ENCODE measurements at places on chromosomes 3 and 15.

DNA sequence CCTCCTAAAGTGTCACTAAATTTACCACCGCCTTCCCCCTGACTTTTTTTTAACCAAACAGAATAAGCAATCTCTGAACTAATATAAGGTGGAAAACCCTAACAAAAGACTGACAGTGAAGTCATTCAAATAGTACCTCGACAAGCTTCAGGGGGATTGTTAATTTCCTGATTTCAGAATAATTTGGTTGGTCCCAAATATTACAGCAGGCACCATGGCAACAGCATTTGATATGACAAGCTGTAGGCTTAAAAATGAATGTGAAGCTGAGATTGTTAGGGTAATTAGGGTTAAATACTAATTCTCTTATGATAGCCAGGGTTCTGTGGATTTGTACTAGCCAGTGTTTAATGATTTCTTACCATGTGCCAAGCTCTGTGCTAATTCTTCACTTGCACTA lies 63.5 kb upstream of the GOLGA8B start:
- DNase-seq: no peak

GRCh38 chr3:78804251-78805037 lies 963.4 kb downstream of the ROBO1 start:
- DNase-seq: no peak

- no peak for DNase-seq
Observed at GRCh38 chr3:14057701-14058100, 67.0 kb downstream of the CHCHD4 start.

- no peak for DNase-seq
Observed at GRCh38 chr3:129662191-129662608, 55.7 kb upstream of the PLXND1 start.

DNA sequence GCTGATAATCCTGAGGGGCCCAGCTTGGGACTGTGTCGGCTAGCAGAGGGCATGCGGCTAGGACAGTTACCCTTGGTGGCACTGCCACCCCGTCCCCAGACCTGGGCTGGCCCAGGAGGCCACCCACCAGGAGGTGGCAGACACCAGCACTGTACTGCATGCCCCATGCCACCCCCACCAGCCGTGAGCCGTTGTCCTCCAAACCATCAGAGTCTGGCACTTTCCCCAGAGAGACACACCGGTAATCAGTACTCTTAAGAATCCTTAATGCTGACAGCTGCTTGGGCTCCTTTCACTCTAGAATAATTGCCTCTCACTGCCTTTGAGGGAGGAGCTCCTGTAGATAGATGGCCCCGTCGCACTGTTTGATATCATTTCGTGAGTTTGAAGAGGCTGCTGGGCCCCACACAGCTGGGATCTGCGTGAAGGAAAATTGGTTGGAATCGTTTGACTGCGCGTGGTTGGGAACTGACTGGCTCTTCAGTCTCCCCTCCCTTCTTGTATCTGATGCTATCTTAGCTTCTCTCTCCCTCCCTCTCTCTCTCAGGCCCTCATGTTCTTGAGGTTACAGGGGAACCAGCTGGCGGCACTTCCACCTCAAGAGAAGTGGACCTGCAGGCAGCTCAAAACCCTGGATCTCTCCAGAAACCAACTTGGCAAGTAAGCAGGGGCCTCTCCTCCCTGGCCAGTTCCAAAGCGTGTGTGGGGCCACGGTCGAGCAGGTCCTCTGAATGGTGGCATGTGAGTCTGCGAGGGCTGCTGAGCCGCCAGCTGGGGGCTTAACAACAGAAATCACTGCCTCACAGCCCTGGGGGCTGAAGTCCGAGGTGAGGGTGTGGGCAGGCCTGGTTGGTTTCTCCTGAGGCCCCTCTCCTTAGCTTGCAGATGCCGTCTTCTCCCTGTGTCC lies 94.9 kb downstream of the LRRK1 start:
- DNase-seq: no peak

DNA sequence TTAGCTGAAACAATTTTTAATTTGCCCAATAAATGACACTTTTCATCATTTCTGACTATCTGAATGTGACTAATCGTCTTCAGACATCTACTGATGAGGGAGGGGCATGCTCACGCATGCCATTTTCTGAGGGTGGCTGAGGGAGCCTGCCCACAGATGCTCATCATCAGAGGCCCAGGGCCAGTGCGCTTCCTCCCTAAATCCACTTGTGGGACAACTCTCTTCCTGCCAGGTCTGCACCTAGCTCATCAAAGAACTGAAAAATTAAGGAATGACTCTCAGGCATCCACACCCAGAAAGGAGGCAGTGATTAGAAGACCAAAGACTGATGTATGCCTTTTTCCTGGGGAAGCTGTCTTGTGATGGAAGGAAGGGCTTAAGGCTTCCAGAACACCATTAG lies 22.8 kb downstream of the RTP3 start:
- DNase-seq: no peak

DNA sequence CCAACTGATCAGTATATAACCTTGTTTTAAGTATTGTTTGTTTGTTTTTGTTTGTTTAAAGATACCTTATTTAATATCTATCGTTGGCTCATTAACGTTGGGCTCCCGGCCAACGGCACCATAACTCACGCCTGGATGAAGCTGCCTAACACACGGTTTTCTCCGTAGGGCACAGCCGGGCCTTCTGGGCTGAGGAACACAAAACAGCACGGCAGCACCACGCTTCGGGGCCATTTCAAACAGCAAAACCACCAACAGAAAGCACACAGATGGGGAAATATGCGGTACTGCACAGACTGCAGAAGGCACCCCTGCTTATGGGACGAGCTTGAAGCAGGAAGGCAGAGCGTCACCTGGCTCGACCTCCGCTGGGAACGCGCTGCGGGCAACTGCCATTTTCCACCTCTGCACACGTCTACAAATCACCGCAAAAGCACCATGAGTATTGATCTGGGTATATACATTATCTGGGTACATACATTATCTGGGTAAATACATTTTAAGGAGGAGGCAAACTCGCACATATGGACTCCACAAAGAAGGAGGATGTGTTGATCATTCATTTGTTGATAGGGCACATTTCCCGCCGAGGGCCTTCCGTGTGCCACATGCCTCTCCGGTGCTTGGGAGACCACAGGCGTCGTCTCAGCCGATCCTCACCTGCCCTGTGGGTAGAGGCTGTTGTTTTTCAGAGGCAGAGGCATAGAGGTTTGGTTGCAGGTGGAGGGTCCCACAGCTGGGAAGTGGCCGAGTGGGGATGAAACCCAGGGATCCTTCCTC lies 123.7 kb upstream of the ATP2B2 start:
- no peak for DNase-seq

DNA sequence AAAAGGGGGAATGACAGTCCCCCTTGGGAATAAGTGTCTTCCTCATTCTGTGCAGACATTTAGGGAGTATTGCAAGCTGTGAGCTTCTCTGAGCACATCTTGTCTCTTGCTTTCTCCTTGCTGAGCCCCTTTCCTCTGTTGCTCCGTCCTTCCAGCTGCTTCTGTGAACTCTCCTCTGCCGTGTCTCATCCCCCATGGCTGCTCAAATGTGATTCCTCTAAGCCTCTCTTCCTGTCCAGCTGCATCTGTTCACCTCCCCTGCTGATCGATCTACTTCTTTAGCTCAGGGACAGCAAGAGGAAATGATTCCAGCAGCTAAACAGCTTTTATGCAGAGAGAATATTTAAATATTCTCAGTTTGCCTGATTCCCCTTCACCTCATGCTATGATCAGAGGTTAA lies 328.0 kb upstream of the DNAJC19 start:
- DNase-seq: no peak

All from stimulated activated naive CD4-positive, alpha-beta T cell (primary cell).